ENCODE measurements at places on chromosomes 5 and 9.

GRCh38 chr5:169904059-169904458 is 76.2 kb downstream of the INSYN2B start:
- no peak for DNase-seq

DNA sequence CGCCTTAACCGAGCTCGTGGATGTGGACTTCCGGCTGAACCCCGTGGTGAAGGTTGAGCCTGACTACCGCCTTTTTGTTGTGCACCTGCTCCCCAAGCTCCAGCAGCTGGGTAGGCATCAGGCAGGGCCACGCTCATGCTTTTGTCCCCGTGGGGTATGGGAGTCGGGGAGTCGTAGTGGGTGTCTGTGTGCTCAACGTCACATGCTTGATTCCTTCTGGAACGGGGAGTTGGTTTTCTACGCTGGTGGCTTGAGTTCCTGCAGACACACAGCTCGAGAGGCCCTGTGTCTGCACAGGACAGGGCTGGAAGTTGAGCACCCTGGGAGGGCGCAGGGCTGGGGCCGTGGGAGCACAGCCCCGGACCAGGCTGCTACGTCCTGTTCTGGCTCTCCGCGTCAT is 8.0 kb downstream of the CEP72 start:
- no peak for DNase-seq

DNA sequence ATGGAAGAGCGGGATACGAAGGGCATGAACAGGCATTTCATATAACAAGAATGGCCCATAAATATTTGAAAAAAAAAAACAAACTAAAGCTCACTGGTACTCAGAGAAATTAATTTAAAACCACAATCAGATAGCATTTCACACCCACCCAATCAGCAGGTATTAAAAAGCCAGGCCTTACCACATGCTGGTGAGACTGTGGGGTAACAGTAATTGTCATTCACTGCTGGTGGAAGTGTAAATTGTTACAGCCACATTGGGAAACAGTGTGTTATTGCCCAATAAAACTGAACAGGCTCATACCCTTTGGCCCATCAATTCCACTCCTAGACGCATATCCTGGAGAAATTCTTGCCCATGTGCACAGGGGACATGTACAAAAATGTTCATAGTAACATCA is 66.0 kb downstream of the PLAC8L1 start:
- no peak for DNase-seq

- DNase-seq, result no peak
These were observed 15.9 kb downstream of the HSPB3 start for GRCh38 chr5:54471398-54471797.

GRCh38 chr9:136160381-136160841 is 41.7 kb upstream of the TMEM250 start:
- no peak for DNase-seq

GRCh38 chr5:151805414-151806223 is 33.9 kb downstream of the G3BP1 start:
- no peak for DNase-seq

DNA sequence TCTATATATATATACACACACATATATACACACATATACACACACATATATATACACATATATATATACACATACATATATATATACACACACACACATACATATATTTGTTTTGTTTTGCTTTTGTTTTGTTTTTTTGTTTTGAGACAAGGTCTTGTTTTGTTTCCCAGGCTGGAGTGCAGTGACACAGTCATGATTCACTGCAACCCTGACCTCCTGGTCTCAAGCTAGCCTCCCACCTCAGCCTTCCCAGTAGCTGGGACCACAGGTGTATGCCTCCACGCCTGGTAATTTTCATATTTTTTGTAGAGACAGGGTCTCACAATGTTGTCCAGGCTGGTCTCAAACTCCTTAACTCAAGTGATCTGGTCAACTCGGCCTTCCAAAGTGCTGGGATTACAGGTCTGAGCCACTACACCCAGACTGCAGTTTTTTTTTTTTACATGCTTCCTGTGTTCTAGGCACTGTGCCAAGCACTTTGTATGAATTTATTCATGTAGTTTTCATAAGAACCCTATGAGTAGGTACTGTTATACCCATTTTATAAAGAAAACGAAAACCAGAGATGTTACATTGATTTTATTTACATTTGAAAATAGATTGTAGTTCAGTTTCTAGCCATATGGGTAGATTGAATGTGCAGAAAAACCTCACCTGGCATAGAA is 120.7 kb downstream of the PBX3 start:
- DNase-seq, result no peak

DNA sequence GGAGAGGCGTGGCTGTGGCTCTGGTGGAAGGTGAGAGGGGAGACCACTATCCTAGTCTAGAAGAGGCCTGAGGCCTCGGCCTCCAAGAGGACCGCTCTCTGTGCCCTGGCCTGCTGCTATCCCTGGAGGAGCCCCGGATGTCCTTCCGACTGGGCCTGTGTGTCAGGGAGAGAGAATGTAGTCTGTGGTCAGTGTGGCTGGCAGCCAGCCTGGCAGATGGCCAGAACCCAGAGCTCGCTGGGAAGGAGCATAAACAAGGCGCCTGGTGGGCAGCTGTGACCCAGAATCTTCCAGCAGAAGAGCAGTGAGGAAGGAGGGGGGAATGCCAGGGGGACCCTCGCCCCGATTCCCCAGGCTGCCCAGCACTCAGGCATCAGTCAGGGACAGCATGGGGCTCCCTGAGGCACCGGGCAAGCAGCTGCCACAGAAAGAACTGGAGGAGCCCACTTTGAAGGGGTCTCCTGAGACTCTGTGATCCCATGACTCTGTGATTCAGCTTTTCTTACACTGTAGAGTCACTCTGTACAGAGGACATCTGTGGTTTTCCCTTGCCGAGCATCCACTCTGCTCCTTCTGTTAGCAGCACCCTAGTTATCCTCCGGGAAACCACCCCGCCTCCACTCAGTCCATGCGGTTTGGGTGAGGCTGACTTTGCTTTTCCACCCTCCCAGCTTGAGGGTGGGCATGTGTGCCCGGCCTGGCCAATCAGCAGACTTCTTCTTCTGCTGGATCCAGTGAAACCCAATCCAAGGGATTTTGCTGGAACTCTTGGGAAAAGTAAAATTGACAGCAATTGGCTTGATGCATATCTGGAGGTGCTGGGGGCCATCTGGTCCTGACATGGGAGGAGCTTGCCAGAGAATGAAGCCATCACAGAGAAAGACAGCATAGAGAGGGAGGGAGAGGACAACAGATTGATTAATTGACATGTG is 46.2 kb upstream of the PWWP2A start:
- no peak for DNase-seq

- DNase-seq, result peak; percentile 20
These were observed 2.7 kb upstream of the CNOT6 start for GRCh38 chr5:180491496-180491895.
